NCI-H2171 treated with DMSO at 0.1 percent for 48 hours (cell line): ENCODE measurements at places on chromosomes 5 and 9.

DNA sequence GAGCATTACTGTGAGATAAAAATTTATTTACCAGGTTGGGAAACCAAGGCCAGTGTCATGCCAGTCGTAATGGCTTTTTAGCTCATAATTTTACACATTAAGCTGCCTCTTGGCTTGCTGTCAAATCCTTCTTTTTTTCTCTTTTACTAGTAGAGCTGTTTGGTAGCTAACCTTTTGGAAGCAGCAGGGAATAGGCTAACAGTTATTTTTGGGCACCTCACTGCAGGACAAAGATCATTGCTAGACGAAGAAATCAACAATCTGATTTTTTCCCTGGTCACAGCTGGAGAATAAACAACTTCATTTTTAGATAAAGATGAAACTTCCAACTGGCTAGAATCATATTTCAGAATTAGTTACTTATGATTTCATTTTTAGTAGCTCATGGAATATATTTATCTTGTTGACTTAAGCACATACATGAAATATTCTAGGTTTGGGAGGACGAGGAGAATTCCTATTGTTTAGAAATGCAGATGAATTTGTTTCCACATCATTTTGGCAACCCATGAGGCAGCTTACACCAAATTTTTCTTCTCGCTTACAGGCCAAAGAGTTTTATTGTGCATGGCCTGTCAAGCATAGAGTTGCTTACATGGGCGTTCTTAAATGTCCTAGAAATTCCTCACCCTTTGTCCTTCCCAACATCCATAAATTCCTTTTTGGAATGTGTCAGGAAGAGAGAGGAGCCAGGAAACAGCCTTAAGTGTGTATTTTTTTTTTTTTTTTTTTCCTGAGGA, 19.6 kb downstream of the TNC start:
- peak; percentile 20 for DNase-seq

DNA sequence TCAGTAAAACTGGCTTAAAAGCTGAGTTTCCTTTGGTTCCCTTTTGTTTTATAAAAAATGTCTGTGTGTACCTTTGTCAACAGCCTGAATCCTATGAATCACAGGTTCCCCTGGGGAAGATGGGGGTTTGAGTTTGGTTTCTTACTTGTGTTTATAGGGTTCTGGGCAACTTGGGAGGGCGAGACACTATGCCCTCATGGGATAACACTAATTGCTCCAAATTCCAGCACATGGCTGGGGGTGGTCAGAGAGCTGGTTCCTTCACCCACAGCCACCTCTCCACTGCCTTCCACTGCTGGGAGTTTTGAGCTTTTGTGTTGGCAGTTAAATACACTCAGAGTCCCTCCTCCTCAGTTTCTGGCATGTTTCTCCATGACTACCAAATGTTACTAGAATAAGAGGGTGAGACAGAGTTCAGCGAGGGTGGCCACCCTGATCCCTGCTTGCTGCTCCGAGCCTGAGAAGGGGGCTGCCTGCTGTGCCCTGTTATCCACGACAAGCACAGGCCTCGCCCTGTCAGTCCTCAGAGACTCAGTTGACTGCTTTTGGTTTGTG, 83.0 kb upstream of the EPB41L4B start:
- no peak for DNase-seq

DNA sequence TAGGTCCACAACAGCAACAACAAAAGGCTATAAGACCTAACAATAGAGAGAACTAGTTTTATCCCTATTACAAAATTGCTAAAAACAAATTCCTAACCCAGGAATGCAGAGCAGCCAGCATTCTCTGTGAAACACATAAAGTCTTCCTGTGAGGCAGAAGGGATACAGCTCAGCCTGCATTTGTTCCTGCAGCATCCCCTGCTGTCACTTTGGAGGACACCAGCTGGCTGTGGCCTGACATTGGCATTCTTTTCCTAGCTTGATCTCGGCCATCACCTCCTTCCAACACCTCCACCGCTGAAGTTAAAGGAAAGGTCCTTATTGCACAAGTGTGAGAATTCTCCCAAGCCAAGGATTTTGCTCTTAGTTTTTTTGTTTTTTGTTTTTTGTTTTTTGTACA, 186.1 kb downstream of the SNCAIP start:
- no peak for DNase-seq

DNA sequence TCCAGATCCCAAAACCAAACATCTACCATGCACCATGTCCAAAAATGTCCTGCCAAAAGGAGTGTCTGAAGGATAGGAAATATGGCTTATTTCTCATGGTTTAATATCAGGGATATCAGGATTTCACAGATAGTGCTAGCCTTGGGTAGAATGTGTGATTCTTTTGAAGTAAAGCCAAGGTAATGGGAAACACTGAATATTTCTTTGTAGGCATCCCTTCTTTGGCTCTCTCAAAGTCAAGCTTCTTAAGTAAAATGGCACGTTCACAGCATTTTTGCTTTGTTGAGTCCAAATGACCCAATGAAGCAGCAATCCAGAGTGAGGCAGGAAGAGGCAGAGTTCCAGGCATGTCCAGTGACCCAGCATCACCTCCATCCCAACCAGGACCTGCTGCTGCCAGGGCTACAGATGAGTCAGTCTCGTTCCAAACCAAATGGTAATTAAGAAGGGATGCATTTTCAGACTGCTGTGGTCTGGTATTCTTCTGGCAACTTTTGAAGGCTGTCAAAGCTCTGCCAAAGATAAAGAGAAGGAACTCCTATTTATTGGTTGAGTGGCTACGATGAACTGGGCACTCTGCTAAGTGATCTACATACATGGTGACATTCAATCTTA, 678.8 kb upstream of the KLF4 start:
- no peak for DNase-seq

DNA sequence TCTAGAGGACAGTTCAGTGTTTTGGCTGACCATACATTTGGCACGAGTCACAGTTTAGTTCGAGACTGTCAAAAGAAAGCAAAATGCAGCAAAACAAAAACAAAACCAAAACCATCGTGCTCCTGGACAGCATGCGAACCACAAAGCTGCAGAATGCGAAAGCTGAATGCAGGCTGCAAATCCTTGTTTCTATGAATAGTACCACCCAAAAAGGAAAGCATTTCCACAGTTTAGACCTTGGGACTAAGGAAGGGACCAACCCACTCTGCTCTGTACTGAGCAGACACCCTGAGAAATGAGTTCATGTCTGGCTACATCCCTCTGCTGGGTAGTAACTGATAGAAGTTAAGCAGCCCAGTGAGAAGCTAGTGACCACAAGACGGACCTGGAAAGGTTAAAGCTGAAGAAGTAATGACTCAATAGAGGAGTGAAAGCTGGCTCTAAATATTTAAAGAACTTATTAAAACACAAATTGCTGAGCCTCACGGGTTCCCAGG, 3.9 kb downstream of the GCNT4 start:
- DNase-seq: no peak

DNA sequence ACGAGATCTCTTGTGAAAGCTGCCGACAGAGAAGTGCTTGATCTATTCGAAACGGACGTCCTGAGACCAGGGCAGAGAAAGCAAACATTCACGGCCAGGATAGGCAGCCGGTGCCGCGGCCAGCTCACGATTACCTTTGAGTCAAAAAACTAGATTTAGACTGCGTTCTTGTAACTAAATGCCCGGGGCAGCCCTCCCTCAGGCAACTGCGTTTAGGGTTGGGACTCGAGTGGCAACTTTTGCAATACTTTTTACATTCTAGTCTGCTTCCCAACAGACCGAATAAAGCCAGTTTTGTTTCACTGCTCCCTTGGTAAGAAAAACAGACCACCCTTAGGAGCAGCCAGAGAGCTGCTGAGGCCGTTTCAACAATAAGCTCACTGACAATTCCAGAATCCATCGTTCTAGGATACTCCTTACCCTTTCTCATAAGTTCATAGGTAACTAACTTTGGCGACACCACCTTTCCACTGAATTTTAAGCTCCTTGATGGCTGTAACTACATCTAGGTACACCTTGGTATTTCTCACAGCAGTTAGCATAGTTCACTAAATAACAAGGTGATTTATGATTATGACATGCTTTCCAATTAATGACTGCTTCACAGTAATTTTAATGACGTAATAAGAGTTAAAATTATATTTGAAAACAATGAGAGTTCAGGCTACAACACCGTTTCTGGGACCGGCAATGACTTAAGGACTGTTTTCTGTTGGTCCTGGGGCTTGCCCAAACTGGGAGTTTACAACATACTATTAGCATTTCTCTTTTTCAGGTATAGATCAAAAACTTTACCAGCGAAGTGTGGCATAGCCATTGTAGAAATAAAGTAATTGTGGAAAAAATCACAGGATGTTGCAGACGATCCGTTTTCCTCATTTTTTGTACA, 899 bp upstream of the RAPGEF6 start:
- DNase-seq: peak; percentile 17

DNA sequence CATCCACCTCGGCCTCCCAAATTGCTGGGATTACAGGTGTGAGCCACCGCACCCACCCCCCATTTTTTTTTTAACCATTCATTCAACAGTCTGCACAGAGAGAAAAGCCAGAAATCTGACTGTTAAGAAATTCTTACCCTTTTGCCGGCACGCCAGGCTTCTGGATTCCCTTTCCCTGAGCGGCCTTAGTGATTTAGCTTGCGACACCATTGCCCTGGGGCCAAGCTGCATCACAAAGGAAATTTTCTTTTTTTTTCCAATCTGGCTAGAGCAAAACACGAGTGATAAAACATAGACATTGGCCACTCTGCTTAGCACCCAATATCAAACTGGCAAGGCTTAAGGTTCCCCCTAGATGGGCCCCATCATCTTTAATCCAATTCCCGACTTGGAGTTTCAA, 21.2 kb upstream of the ATOSB start:
- no peak for DNase-seq

DNA sequence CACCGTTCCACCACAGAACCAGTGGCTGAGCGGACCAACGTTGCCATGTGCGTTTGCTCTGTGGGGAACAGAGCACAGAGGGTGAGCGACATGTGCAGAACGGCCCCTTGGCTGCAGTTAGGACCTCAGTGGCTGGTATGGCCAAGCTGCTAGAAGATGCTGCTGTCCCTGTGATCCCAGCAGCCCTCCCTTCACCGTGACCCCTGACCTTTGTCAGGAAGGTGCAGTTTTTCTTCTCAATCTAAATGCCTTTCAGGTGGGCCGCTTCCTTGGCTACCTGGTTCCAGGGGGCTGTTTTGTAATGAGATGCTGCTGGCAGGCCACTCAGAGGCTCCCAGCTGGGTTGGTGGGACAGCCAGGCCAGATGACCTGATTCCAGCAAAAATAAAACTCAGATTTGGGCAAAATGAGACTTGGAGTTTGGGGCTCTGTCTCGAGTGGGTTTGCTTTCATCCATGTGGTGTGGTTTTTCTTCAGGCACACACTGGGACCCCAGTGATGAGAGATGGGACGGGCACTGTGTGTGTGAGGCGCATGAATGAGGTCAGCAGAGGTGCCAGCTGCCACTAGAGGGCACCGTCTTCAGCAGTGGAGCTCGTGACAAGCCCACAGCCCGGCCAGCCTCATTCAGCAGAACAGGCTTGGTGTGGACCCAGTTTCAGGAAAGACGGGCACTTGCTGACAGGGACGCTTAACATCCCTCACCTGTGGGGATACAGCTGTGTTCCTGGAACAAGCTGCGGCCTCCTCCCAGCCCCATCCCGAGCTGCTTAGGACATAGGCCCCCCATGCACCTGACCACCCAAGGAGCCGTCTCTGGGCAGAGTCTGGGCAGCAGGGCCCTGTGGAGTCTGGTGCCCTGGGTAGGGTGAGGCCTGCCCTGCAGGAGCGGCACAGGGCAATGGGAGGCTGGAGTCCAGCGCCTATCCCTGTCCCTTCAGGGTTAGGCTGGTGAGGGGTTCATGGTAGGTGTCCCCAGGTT, 4.1 kb downstream of the MRPS2 start:
- DNase-seq: peak; percentile 52

DNA sequence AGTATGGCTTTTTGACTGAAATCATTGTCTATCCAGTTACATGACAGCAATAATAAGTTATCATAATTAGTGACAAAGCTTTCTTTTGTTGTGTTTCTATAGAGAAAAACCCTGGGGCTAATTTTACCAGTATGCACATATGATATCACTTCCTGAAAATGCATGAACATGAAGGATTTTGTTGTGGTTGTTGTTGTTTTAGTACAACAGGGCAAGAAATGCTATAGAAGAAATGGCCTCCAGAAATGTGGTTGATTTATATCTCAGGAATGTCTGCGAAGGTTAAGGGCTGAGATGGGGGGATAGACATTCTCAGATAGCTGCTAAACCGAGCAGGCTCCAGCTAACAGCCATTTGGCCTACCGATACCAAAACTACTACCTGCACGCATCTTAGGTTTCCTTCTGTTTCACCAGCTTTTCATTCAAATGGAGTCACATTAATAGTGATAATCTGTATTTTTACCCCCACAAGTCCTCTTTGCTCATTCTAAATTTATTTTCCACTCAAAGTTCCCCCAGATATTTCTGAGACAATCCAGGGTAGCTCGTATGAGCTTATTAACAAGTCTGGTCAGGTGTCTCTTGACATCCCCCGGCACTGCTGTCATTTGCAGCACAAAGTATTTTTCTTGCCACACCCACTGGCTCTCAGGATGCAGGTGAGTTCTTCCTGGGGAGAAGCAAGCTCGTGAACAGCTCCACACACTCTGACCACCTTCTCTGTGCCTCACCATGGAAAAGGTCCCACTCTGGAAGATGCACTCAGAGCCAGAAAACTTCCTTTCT, 232.4 kb upstream of the GAS1 start:
- DNase-seq: no peak

DNA sequence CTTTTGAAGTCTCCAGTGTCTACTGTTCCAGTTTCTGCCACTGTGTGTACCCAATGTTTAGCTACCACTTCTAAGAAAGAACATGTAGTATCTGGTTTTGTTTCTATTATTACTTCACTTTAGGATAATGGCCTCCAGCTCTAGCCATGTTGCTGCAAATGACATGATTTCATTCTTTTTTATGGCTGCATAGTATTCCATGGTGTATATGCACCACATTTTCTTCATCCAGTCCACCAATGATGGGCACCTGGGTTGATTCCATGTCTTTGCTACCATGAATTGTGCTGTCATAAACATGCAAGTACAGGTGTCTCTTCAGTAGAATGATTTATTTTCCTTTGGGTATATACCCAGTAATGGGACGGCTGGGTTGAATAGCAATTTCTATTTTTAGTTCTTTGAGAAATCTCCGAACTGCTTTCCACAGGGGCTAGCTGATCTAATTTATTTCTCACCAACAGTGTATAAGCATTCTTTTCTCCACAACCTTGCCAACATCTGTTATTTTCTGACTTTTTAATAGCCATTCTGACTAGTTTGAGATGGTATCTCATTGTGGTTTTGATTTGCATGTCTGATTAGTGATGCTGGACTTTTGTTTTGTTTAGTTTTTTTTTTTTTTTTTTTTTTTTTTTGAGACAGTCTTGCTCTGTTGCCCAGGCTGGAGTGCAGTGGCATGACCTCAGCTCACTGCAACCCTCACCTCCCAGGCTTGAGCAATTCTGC, 68.9 kb downstream of the WDR41 start:
- no peak for DNase-seq

GRCh38 chr9:136762915-136763648, 1.2 kb downstream of the LCN15 start:
- DNase-seq: no peak
